ENCODE measurements at places on chromosomes 6 and 20.

DNA sequence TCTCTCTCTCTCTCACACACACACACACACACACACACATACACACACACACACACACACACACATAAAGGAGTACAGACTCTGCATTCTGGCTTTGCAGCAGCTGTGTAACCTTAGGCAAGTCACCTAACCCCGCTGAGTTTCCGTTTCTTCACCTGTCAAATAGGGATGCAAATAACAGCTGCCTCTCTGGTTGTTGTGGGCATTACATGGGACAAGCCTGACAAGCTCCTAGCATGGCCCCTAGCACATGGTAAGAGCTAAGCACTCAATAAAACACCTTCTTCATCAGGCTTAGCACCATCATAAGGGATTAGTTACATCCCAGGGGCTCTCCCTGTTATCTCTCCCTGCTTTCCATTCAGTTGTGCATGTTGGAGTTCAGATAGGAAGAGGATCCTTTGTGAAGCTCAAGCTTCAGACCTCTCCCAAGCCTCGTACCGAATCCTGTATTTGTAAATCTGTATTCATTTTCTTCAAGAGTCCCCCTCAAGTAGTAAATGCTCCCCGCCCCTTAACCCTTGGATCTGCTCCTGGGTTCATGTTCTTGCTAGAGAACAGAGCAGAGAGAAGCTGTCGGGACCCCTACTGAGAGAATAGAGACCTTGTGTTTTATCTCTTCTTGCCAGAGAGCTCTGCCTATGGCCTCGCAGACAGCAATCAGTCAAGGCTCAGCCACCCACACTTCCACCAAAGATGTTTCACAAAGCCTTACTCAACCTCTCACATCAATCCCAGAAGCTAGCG is 2.2 kb downstream of the SLC13A3 start:
- no peak for DNase-seq

- no peak for DNase-seq
These were observed 10.6 kb upstream of the SAMD3 start for GRCh38 chr6:130233330-130233729.

- DNase-seq = no peak
These were observed 30.7 kb downstream of the FGD2 start for GRCh38 chr6:37036146-37036545.

DNA sequence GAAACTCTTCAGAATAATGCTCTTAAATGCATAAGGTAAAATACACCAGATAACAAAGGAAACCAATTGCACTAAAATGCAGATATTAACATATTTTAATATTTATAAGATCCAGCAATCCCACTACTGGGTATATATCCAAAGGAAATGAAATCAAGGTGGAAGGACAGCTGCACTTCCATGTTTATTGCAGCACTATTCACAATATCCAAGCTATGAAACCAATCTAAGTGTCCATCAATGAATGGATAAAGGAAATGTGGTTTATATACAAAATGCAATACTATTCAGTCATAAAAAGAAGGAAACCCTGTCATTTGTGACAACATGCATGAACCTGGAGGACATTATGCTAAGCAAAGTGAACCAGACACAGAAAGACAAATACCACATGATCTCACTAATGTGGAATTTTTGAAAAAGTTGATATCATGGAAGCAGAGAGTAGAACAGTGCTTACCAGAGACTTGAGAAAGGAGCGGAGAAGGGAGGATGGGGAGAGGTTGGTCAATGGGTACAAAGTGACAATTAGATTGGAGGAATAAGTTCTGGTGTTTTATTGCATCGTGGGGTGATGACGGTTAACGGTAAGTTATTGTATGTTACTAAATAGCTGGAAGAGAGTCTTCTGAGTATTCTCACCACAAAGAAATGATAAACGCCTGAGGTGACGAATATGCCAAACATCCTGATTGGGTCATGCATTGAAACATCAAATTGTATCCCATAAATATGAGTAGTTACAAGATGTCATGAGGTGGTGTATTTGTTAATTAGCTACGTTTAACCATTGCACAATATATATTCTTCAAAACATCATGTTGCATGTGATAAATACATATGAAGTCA is 37.9 kb upstream of the RNF24 start:
- no peak for DNase-seq

DNA sequence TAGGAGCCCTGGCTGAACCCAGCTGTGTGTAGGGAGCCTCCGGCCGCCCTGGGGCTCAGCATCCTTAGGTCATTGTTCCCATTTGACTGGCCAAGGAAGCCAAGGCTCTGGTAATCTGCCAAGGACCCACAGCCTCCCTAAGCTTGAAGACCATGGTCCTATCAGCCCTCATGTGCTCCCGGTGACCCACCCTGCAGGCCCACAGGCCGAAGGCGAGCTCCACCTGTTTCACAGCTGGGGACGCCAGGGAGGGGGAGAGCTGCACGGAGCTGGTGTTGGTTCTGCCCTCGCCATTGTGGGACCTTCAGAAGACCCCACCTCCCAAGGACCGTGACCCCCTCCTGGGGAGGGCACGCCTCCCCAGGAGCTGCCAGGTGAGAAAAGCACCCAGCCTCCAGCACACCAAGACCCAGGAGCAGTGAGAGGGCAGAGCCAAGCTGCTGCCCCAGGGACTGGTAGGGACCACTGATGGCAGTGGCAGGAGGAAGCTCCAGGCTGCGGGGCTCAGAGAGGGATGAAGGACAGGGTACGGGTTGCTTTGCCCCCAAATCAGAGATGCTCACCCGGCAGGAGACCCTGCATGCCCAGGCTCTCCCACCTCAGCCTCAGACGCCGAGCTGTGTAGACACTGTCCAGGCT is 30.7 kb upstream of the MRGBP start:
- DNase-seq = no peak

GRCh38 chr20:41895241-41896032 is 277.3 kb upstream of the CHD6 start:
- DNase-seq = no peak

DNA sequence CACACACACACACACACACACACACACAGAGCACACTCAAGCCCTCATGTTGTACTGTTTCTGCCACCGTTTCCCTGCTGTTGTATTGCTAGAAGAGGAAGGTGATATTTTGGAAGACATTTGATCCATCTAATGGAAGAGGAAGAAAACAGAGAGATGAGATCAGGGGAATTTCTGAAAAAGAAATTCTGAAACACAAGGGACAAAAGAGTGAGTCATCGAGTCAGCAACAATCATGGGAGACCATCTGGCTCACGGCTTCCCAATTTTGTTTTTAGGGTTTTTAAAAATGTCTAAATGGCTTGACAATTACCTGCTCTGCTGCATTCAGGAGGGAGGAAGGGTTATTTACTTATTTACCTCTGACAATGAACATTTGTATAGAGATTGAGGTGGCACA is 22.0 kb downstream of the SOX4 start:
- no peak for DNase-seq

- DNase-seq = no peak
These were observed 289.6 kb upstream of the SUPT3H start for GRCh38 chr6:45667300-45667699.

DNA sequence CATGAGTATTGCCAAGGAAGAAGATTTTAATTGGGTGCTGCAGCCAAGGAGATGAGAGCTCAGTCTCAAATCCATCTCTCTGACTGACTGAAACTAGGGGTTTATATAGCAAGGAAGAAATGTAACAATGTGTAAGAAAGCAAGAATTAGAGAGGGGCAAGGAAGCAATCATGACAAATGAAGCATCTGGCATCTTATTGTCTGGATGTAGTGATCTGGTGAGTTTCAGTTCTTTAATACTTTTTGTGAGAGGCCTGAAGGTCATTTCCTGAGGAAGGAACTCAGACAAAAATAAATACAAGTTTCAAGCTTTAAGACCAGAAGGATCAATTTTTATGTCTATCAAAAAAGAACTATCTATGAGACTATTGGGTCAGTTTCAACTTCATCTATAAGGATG is 64.2 kb downstream of the HTR1E start:
- DNase-seq = no peak

GRCh38 chr6:95596021-95596420 is 18.7 kb downstream of the MANEA start:
- DNase-seq = no peak

GRCh38 chr6:136403110-136403980 is 113.7 kb upstream of the BCLAF1 start:
- no peak for DNase-seq

GRCh38 chr20:57396984-57397692 is 5.9 kb downstream of the RBM38 start:
- no peak for DNase-seq

DNA sequence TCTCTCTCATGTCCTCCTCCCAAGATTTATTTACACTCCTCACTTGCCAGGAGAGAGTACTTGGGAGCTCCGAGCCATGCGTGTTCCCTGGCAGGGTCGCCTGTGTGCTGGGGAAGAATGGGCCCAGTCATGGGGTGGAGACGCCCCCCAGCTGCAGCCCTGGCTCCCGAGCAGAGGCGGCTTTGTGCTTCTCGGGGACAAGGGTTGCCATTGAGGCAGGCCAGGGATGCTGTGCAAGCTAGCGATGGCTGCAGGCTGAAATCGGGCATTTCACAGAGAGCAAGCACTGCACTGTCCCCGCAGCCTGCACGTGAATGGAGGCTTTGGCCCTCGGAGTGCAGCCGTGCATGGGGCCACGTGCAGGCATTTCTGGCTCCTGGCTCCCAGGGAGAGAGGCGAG is 23.8 kb downstream of the PHACTR3 start:
- DNase-seq = peak; percentile 94

- no peak for DNase-seq
These were observed 4.9 kb upstream of the ARFGAP1 start for GRCh38 chr20:63267691-63268090.

DNA sequence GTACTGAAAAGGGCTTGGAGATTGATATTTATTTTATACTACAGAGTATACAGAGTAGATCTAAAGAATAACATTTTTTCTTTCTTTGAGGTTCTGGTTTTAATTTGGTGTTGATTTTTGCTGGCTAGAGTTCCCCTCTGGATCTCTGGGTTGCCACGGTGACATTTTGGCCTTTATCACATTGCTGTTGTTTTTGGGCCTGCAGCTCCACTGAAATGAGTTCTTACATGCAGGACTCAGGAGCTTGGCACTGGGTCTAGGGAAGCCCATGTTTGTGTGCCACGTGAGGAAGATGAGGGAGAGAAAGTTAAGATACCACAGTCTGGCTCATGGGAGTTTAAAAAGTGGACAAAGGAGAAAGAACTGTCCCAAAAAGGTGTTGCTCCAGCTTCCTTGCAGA is 7.4 kb upstream of the TFAP2C start:
- no peak for DNase-seq

DNA sequence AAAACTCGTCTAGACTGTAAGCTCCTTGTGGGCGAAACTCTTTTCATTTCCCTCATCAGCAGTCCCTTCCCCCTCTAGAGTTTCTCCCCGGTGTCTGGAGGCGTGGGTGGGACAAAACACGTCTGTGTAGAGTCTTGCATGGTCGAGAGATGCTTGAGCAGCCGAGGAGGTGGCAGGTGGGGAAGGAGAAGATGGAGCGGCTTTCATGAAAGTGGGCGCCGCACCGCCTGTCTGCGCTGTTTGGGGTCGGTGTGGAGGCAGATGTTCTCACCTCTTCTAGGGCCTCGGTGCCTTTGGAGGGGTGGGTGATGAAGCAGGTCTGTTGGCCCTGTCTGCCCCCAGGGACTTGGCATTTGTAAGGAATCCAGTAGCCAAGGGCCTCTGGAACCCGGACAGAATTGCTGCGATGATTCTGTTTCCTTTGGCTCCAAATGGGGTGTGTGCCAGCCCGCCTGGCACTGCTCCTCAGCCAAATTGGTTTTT is 1.2 kb downstream of the BRPF3 start:
- peak; percentile 23 for DNase-seq

- DNase-seq = no peak
These were observed 129.8 kb upstream of the SPACA1 start for GRCh38 chr6:87917886-87918285.

DNA sequence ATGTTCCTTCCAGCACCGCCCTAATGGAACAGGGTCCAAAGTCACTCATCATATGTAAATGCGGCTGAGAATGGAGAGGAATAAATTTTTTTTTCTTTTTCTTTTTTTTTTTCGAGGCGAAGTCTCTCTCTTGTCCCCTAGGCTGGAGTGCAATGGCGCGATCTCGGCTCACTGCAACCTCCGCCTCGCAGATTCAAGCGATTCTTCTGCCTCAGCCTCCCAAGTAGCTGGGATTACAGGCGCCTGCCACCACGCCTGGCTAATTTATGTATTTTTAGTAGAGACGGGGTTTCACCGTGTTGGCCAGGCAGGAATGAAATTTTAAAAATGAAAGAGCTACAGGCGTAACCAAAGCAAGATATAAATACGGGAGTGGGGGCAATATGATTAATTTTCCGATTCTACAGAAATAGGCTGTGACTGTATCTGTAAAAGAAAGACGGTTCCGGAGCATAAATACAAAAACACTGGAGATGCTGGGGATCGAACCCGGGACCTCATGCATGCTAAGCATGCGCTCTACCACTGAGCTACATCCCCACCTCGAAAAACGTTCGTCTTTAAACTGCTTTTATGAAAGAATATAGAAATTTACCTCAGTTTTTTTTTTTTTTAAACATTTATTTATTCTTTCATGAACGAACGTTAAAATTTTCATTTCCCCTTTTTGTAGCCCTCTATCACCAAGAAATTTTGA is 132.2 kb downstream of the GPX5 start:
- no peak for DNase-seq

GRCh38 chr6:75158176-75158575 is 47.7 kb downstream of the COL12A1 start:
- DNase-seq = no peak

DNA sequence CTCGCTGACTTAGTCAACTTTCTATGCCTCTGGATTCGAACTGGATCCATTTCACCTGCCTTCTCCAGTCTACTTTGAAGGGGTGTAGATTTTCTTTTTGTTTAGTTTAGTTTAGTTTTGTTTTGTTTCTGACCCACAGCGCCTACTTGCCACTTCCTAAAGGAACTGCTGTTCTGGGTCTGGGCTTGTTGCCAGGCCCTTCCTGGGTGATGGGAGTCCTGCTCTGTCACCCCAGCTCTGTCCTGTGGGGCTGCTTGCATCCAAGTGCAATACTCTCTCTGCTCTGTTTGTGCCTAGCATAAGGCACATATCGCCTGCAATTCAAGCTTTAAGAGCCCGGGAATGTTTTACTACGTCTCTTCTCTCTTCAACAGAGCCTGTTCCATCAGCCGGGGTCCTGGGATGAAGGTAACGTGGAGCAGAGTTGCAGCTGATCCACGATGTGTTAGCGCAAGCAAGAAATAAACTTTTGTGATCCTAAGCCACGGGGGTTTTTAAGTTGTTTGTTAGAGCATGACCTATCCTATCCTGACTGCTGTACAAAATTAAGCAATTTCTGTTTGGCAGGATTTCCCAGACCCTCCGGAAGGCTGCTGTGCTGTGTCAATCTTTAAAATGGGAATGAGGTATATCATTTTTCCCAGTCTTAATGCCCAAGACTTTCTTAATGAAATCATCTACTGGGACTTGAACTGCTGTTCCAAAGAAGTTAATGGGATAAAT is 30.9 kb upstream of the TAGAP start:
- no peak for DNase-seq

All from hypothalamus (tissue), 51 donors.